ENCODE measurements at places on chromosomes 6 and 20.
A peak's percentile ranks its signal among the peaks of the same experiment; 100 is the strongest.

DNA sequence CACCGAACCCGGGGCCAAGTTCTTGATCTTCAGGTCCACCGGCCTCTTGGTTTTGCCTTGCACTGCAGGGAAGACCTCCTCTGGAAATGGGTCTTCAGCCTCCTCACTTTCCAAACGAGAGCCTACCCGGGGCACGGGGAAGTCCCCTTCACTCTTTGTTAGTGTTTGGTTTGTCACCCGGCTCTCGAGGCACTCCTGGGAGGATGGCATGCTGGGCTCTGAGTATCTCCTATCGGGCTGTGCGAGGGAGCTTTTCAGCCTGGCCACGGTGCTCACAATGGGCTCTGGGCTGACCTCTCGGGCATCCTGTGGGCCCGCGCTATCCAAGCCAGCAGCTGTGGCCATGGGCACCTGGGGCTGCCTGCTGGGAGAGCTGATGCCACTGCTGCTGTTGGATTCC lies 8.1 kb downstream of the TAGAP start:
- no peak for DNase-seq

DNA sequence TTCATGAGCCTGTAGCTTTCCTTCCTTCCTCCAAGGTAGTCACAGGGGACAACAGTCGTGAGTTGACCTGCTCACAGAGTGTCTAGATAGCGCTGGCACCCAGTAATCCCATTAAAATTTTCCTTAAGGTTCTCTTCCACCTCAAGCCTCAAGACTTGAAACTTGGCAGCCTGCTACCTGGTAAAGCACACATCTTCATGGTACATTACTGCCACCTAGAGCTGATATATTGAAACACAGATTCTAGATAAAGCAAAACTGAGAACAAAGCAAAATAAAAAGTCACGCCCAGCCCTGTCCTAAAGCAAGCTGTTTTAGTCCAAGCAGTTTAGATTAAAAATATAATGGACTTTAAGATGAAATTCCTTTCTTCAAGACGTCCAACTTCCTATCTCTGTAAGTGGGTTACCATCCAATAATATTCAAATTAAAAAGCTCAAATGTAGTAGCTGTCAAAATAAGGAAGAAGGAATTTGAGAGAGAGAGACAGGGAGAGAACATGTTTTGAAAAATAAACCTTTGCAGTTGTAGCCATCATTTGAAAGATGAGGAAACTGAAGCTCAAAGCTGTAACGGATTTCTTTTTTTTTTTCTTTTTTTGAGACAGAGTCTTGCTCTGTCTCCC lies 50.7 kb upstream of the CD83 start:
- DNase-seq = peak; percentile 45

GRCh38 chr20:9978397-9979004 lies 56.3 kb upstream of the ANKEF1 start:
- no peak for DNase-seq

DNA sequence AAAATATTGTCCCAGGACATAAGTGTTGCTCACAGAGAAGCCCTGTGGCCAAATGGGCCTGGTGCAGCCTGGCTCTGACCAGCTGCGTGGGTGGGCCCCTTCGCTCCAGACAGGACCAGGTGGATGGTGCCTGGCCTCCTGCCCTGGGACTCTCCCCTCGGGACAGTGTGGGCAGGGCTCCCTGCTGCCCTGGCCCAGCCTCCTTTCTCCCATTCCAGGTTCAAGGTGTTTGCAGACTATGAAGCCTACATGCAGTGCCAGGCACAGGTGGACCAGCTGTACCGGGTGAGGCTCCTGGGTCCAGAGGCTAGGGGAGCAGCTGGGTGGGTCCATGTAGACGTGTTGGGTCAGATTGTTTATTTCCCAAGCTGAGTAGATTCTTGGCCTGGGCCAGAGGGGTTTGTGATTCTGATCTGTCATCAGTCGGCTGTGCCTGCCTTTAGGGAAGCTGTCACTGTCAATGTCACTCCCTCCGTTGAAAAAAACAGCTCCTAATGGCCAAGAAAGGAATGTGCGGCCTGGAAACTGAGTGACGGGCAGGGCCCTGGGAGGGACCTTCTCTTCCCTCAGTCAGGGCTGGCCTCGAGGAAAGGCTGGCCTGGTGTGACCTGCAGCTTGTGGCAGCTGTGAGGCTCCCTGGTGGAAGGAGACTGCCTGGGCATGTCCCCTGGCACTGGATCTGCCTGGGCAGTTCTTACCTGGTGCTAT lies 47.7 kb downstream of the PYGB start:
- DNase-seq = no peak

DNA sequence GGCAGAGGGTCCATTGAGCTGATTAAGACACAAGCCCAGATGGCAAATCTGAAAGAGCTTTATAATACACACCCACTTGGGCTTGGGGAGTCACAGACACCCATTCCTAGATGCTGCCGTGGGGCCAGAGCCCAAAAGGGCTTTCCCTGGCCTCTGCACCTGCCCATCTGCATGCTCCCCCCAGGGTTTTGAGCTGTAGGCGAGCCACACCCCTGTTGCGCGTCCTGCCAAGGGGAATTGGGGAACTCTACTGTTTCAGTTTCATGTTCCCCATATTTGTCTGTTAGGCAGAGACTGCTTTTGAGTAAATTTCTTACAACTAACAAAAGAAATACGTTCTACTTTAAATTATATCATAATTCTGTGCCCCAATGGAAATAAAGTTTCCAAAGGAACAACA lies 52.9 kb upstream of the FNDC1 start:
- DNase-seq = no peak

DNA sequence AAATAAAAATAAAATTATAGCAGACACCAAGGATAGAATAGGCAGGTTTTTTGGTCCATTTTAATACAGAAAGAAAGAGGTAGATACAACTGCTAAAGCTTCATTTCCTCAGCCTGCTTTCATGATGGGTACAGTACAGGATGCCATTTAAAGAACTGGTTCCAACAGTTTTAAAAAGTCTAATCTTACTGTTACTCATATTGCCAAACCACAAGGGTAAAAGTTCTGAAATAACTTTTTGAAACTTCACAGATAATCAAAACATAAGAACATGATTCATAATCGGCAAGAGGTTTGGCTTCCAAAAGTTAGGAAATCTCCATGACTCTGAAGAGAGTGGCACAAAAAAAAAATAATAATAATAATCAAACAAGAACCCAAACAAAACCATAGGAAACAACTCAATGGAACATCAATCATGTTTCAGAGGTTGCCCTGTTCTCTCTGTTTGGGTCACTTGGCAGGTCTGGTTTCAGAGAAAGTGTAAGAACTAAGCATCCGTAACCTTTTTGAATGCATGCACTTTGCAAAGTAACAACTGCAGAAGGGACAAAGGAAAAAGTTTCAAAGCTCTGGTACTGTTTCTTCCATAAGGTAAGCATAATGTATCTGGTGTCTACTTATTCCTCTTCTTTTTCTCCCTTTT lies 79.7 kb downstream of the SMLR1 start:
- DNase-seq = no peak

- peak; percentile 49 for DNase-seq
Observed at GRCh38 chr6:39088331-39088730, 26.7 kb downstream of the SAYSD1 start.

DNA sequence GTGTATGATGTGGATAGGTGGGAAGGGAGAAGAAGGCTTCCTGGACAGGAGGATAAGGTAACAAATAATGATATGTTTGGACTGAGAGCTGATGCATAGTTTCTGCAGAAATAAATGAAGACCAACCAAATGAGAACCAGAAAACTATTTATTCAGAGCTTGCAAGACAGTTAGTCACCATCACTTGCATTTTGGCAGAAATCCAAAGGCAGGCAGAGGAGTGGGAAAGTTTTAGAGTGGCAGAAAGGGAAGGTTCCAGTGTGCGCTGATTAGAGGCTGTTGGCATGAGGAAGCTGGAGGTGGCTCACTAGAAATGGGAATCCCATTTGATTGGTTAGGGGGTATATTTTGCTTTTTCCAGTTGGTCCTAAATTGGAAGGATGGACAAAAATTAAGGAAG lies 13.0 kb upstream of the F13A1 start:
- no peak for DNase-seq

- DNase-seq = no peak
Observed at GRCh38 chr6:33428224-33428965, 8.5 kb downstream of the SYNGAP1 start.

- DNase-seq = no peak
Observed at GRCh38 chr6:121630716-121631115, 195.3 kb downstream of the GJA1 start.

DNA sequence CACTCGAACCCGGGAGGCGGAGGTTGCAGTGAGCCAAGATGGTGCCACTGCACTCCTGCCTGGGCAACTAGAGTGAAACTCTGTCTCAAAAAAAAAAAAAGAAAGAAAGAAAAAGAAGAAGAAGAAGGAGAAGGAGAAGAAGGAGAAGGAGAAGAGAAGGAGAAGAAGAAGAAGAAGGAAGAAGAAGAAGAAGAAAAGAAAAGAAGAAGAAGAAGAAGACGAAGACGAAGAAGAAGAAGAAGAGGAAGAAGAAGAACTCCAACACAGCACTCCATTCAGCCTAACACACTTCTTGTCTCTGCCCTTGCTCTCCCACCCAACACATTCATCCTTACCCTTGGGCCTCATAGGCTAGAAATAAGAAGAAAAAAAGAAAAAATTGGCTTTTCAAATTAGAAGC lies 6.9 kb downstream of the ZFP57 start:
- no peak for DNase-seq

DNA sequence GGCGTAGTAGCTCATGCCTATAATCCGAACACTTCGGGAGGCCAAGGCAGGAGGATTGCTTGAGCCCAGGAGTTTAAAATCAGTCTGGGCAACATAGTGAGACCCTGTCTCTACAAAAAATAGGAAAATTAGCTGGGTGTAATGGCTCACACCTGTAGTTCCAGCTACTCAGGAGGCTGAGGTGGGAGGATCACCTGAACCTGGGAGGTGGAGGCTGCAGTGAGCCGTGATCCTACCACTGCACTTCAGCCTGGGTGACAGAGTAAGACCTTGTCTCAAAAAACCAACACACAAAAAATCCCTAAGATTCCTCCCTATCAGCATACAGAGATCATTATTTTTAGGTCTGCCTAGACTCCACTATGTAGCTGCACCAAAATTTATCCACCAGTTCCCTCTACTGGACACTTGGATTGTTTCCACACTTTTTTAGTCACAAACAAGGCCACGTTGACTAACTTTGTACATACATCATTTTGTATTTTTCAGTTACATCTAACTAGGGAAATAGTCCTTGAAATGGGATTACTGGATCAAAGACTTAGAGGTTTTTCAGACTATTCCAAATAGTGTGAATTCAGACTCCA lies 3.6 kb upstream of the PHF1 start:
- DNase-seq = no peak

DNA sequence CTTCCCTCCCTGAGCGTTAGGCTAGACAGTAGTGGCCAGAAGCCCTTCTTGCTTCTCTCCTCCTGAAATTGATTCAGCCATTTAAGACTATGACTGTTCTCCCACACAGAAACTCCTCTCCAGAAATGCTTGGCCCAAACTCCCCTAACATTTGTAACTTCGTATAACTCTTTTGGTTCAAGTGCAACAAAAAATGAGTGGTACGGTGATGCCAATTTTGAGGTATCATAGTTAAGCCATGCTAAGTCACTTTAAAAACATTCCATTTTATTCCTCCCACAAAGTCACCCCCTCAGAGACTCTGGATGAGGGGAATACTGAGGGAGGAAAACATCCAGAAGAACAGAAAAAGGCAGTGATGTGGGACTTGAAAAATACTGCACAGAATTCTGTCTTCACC lies 21.1 kb upstream of the ROS1 start:
- DNase-seq = no peak

GRCh38 chr20:58228484-58229197 lies at the start of gene ANKRD60:
Gene ANKRD60, minus strand, starts transcription at chr20:58228653. Its CDS starts 0 bp downstream, at chr20:58228653.
- DNase-seq = peak; percentile 47

- DNase-seq = no peak
Observed at GRCh38 chr6:118746145-118746824, 94.9 kb upstream of the CEP85L start.

- DNase-seq = no peak
Observed at GRCh38 chr20:63154395-63154794, 61.5 kb downstream of the YTHDF1 start.

- DNase-seq = no peak
Observed at GRCh38 chr20:24895431-24895830, 53.6 kb upstream of the CST7 start.

- no peak for DNase-seq
Observed at GRCh38 chr20:62607366-62608217, 34.7 kb upstream of the SLCO4A1 start.

GRCh38 chr6:24935366-24936152 lies at the start of gene RIPOR2:
Gene RIPOR2, minus strand, starts transcription at chr6:24935960. Its CDS starts 62 bp downstream, at chr6:24935898.
- DNase-seq = no peak

GRCh38 chr20:61998343-61999121 lies 67.1 kb downstream of the TAF4 start:
- DNase-seq = no peak

- no peak for DNase-seq
Observed at GRCh38 chr6:122709922-122710512, 69.5 kb upstream of the FABP7 start.

GRCh38 chr6:106617302-106617701 lies 12.0 kb downstream of the RTN4IP1 start:
- DNase-seq = no peak

DNA sequence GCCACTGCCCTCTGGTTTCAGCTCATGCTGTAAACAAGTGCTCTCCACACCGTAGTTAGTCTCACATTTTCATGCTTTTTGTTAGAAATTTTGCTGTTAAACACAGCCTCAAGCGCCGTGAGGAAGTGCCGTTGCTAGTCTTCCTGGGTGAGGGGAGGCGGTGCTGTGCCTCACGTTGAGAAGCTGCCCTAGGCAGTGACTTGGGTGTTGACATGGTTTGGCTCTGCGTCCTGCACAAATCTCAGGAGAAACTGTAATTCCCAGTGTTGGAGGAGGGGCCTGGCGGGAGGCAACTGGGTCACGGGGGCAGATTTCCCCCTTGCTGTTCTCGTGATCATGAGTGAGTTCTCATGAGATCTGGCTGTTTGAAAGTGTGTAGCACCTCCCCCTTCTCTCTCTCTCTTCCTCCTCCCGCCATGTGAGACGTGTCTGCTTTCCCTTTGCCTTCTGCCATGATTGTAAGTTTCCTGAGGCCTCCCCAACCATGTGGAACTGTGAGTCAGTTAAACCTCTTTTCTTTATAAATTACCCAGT lies 95.8 kb downstream of the ERMARD start:
- DNase-seq = no peak

DNA sequence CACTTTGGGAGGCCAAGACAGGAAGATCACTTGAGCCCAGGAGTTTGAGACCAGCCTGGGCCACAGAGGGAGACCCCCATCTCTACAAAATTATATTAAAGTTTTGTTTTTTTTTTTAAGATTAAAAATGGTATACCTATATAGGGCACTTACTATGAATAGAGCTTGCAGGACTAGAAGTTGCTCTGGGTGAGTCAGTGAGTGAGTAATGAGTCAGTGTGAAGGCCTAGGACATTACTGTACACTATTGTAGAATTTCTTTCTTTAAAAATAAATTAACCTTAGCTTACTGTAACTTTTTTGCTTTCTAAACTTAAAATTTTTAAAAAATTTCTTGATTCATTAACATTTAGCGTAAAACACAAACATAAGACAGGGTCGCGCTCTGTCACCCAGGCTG lies 29.7 kb downstream of the STK35 start:
- no peak for DNase-seq
